Effector memory CD8-positive, alpha-beta T cell (primary cell): ENCODE measurements at places on chromosomes 5 and 9.

DNA sequence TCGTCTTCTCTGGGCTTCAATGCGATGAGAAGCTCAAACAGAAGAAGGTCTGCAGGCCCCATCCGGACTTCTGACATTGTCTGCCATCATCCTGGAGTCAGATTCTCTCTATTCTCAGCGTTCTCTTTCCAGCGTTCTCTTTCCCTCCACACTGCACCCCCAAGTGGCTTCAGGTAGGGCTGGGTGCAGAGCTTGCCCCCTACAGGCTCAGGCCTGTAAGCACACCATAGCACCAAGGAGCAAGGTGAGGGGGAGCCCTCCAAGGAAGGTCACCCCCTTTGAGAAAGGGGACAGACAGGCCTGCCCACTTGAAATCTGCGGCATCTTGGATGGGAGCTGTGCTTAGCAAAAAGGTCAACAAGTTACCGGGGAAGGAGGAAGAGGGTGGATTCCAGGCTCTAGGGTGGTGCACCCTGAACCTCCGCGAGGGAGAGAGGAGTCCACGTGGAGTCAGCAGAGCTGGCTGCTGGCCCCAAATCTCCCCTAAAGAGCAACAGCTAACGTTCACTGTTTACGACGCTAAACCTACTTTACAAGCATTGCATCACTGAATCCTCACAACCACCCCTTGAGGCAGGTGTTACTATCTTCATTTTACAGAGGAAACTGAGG is 27.5 kb downstream of the GPX3 start:
- peak overlapping the region; percentile 74 for H3K27ac ChIP-seq
- H3K36me3 ChIP-seq: peaks cover 91% of the 10 kb centered on the region
- no peak overlapping the region for H3K4me3 ChIP-seq
- H3K4me1 ChIP-seq: peaks cover 8% of the 10 kb centered on the region
- DNase-seq: peak; percentile 10

DNA sequence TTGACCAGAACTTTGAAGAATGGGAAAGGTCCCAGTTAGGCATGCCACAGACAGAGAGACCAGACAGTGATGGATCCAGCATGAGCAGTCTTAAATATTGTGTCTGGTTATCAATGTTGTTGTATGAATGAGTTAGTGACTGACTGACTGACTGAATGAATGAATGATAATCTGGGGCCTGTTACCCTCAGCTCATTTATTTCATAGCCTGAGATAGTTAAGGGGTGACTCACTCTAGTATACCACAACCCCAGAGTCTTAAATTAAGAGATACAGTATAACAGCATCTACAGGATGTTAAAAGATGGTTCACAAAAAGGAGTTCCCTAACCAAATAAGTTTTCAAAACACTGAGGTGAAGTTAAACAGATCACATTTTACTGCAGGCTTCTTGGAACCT is 133.5 kb downstream of the SGCD start:
- H3K4me1 ChIP-seq: no peaks in the 10 kb centered on the region
- no peak overlapping the region for H3K4me3 ChIP-seq
- no peaks in the 10 kb centered on the region for H3K27me3 ChIP-seq
- H3K36me3 ChIP-seq: no peaks in the 10 kb centered on the region
- no peak overlapping the region for H3K27ac ChIP-seq

DNA sequence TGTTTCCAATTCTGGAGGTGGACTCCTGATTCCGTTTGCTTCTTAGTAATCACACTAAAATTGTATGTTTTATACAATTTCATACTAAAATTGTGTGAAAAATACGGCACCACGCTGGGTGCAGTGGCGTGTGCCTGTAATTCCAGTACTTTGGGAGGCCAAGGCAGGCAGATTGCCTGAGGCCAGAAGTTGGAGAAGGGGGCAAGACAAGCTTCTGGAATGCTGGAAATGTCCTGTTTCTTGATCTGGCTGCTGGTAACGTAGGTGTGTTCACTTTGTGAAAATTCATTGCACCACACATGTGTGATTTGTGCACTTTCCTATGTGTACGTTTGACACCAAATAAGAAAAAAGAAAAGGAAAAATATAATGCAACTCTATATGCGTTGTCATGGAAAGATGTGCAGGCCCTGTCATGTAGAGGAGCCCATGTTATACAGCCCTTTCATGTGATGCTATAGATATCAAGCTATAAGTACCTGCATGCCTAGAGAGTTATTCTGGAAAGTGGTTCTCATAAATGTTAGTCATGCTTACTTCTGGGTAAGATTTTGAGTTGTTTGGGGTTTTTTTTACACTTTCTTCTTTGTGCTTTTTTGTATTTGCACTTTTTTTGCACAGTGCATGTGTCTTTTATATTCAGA is 119.9 kb downstream of the TMEM174 start:
- H3K4me3 ChIP-seq: no peak overlapping the region
- peaks cover 3% of the 10 kb centered on the region for H3K4me1 ChIP-seq

DNA sequence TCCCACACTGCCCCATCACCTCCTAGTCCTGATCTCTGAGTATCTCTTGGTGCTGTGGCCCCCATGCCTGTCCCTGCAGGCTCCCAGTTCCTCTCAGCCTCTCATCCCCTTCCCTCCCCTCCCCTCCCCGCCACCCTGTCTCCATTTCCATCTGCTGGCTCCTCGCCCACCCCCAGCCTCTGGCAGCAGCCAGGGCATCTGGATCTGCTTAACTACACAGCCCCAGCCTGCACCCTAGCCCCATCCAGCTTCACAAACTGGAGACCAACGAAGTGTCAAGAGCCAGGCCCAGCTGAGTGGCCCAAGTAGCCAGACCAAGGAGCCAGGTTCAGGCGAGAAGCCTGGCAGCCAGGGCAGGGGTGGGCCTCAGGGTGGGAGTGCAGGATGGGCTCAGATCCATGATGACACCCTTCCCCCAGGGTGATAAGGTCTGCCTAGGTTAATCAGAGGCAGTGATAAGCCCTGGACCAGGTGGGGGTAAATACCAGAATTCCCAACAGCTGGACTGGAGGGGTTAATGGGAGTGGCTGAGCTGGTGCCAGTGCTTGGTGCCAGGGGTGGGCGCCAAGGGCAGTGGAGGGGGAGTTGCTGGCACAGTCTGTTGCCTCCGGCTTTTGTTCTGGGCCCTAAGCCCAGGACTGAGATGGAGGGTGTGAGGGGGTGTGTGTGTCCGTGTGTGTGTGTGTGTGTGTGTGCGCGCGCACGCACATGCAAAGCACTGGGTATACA is 2.5 kb downstream of the IL11RA start:
- no peaks in the 10 kb centered on the region for H3K27me3 ChIP-seq
- H3K27ac ChIP-seq: peak overlapping the region; percentile 5
- no peak for DNase-seq
- H3K36me3 ChIP-seq: peaks cover 15% of the 10 kb centered on the region

DNA sequence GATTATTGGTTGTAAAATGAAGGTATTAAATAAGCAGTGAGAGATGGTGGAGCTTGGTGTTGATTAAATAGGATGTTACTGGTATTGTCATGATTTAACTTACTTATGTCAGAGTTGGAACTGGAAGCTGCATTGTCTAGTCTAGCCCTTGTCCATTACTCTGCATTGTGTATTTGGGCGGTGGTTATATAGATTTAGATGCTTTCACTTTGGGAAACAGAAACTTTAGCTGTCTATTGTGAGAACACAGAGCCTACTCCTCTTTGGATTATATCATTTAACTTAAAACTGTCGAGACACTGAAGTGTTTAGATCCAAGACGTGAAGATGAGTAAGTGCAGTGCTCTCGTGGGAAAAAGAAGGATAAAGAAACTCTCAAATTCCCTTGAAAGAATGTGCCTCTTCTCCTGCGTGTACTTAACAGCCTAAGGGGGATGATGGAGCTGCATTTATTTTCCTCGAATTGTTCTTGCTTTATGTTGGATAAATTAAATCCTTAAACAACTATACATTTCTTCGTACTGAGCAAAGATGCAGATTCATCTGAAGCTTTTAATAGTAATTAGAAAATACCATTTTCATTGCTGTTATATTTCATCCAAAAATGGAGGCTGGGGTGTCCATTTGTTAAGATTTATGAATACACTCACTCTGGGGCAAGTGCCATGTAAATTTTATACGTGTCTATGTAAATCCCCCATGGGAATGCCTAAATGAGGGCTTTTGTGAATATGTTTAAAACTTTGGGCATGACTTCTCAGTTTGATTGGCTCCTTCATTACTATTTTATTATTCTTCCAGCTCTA is 21.6 kb downstream of the FBXL7 start:
- DNase-seq: no peak
- no peaks in the 10 kb centered on the region for H3K4me1 ChIP-seq
- no peaks in the 10 kb centered on the region for H3K36me3 ChIP-seq
- H3K27me3 ChIP-seq: no peaks in the 10 kb centered on the region

- DNase-seq: no peak
- no peaks in the 10 kb centered on the region for H3K4me1 ChIP-seq
- no peaks in the 10 kb centered on the region for H3K36me3 ChIP-seq
- no peaks in the 10 kb centered on the region for H3K27me3 ChIP-seq
- H3K27ac ChIP-seq: no peak overlapping the region
- H3K4me3 ChIP-seq: no peak overlapping the region
Measured at GRCh38 chr5:135322744-135323143, 76.3 kb downstream of the MACROH2A1 start.
